RPMI7951 (cell line): ENCODE measurements at places on chromosomes 3 and 15. TPM values are rescaled to one million over a fixed set of nuclear protein-coding genes. Genes with fewer than 3 reads are reported as not detected.

- no peak for DNase-seq
These were observed 61.9 kb downstream of the CRYBG3 start for GRCh38 chr3:97883736-97884135.

DNA sequence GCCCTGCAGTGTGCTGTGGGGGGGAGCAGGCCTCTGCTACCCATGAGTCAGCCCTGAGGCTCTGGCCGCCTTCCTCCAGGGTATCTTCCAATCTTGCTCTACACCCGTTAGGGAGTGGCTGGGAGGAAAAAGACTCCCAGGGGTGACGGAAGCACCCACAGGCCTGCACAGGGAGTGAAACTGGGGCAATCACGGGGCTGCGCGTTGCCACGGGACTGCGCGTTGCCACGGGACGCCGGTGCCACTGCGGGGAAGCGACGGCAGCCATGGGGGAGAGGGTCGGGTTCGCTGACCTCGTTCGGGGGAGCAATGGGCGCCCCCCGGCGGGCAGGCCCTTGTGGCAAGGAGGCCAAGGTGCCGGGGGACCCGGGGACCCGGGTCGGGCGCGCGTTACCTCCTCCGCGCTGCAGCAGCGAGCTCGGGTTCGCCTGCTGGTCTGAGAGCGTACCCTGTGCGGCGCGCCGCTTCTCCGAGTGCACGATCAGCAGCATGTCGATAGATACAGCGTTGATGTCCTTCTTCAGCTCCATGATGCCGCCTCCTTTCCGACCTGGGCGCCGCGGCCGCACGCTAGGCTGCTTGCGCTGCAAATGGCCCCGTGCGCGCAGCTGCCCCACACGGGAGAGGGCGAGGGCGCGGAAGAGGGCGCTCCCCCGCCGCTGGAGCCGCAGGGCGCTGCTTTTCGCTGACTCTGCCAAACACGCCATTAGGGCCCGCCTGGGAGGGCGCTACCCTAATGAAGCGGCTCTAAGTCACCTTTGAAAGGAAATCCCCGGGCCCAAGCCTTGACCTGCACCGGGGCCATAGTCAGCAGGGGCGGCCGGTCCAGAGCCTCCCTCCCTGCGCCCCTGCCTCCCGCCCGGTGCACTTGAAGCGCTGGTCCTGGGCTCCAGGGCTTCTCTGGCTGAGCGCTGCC is at the start of gene KY:
TSS of gene KY (minus strand) at position 592 of the 916 bp plus-strand sequence. CDS start at position 530, 62 bp downstream.
- peak; percentile 31 for DNase-seq

DNA sequence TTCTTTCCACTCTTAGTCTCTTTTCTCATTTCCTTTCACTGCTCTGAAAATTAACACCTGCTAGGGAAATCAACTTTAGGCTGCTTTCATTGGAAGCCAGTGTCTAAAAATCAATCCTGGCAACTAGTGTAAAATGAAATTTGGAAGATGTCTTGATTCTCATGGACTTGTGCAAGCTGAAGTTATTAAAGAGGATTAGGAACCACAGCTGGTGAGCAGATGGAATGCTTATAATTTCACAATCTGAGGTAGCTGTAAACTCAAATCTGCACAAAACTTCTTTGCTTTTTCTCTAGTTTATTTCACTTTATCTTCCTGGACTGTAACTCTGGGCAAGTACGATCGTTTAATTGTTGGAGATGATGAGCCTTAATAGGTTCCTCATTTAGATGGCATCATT is 175.6 kb downstream of the GHSR start:
- DNase-seq, result no peak

DNA sequence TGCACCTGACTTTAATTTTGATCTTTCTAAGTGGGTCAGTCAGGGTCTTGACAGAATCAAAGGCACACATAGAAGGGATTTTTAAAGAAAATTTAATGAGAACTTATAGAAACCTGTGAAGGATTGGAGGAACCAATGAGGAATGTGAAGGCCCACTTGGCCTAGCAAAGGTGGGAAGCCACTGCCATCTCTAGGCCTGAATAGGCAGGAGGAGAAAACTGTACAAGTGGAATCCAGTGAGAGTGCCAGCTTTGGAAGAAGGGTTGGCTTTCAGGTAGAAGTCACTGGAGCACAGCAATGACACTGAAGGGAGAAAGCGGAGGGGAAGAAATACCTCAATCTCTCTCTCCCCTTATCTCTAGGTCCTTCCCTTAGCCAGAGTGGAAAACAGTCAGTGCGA is 380.7 kb upstream of the KCNMB2 start:
- no peak for DNase-seq

DNA sequence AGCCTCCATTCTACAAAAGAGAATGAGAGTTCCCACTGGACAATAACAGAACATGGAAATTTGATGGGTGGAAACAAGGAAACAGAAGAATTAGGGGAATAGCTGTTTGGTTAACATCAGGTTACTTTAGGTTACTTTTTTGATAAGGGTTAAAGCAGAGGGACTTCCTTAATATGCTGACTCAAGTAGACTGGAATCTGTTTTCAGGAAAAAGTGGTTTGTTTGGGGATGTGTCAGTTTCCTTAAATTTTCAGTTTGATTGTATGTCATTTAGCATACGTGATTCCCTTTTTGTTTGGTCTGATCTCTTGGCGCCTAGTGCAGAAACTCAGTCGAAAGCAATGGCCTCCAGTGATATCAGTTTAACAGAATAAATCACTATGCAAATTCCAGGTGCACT is 411.8 kb upstream of the GRM7 start:
- no peak for DNase-seq

Gene CX3CR1
- total RNA-seq, result under 0.01 TPM in 1 of 2 replicates, not detected in the other

Gene FBXO40
- total RNA-seq, result under 0.01 TPM in 2 replicates
